ENCODE measurements at places on chromosomes 2 and 18.

- DNase-seq, result no peak
Measured at GRCh38 chr2:169512525-169512924, 3.0 kb downstream of the KLHL41 start.

GRCh38 chr2:120894966-120895365 is 159.3 kb downstream of the GLI2 start:
- DNase-seq, result no peak

GRCh38 chr2:182048088-182048487 is 62.4 kb downstream of the PPP1R1C start:
- no peak for DNase-seq

DNA sequence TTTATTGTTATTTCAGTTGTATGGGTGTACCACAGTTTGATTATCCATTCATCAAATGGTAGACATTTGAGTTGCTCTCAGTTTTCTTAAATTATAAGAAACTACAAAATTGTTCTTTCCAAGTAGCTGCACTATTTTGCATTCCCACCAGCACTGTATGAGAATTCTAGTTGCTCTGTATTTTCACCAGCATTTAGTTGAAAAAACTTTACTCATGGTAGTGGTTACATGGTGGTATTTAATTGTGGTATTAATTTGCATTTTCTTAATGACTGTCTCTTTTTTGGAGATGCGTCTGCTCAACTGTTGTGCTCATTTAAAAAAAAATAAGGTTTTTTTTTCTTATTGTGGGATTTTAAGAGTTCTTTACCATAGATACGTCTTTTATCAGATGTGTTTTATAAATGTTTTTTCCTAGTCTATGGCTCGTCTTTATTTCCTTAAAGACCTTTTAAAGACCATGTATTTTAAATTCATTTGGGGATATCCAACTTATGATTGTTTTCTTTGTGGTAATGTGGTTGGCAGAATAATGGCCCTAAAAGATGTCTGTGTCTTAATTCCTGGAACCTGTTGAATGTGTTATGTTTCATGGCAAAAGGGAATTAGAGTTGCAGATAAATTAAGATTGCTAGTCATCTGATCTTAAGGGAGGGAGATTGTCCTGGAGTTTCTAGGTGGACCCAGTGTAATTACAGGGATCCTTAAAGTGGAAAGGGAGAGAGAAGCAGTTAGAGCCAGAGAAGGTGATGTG is 37.4 kb downstream of the UBE2F start:
- DNase-seq, result no peak

- DNase-seq, result no peak
Measured at GRCh38 chr2:231412618-231412963, 17.1 kb downstream of the B3GNT7 start.

- DNase-seq, result no peak
Measured at GRCh38 chr2:20317197-20317596, 33.4 kb downstream of the PUM2 start.

GRCh38 chr18:68965817-68966216 is 167.9 kb downstream of the CCDC102B start:
- no peak for DNase-seq

GRCh38 chr2:54909001-54909400 is 141.2 kb downstream of the RTN4 start:
- no peak for DNase-seq

GRCh38 chr2:501130-501529 is 176.1 kb downstream of the TMEM18 start:
- no peak for DNase-seq

DNA sequence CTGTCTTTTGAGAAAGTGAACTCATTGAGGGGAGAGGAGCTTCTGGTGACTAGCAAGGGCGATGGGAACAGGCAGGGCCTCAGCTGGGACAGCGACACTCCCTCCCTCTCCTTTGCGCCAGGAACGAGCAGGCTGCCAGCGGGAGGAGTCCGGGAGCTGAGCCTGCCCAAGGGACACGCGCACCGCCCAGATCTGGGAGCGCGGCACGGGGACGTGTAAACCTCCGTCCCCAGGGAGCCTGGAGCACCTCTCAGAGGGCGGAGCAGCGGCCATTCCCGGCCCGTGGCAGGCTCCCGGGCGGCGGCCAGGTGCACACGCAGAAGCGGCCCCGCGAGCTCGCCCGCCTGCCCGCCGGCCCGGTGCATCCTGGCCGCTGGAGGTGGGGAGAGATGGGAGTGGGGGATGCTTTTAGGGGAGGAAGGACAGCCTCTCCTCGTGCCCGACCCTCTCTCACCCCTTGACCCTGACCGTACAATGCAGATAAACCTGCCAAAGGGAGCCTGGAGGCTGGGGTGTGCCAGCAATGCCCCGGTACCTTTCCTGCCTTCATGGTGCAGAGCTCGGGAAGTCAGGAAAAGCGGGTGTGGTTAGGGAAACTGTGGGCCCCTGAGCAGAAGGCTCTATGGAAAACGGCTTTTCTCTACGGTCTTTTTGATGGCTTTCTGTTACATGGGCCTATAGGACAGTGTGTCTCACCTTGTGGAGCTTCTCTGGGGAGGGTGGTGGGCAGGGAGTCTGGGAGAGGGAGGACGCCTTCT is 2.2 kb downstream of the AQP4 start:
- no peak for DNase-seq

- no peak for DNase-seq
Measured at GRCh38 chr18:55763805-55764204, 175.8 kb upstream of the TCF4 start.

Data from stimulated activated CD8-positive, alpha-beta memory T cell treated with anti-CD3 and anti-CD28 coated beads, Interleukin-4, amount 100 ng/mL, for 4 hours (primary cell).